ENCODE measurements at places on chromosomes 12 and 14.

GRCh38 chr14:63909984-63910383 is 57.2 kb downstream of the SYNE2 start:
- no peak for DNase-seq

GRCh38 chr14:42421377-42422078 is 814.9 kb downstream of the LRFN5 start:
- DNase-seq = no peak

DNA sequence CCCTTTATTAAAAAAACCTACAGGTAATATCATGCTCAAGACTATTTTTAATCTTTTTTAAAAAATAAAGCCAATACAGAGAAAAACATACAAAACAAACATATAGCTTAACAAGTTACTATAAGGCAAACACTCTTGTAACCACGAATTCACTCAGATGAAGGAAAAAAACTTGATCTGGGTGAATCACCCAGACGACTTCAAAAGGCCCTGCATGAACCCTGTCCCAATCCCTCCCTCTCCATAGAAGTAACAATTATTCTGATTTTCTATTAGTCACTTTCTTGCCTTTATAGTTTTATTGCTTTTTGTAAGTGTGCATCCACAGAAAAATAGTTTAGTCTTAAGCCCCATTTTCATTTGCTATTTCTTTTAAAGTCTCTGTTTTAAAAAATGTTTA is 72.6 kb downstream of the LRP6 start:
- DNase-seq = no peak

DNA sequence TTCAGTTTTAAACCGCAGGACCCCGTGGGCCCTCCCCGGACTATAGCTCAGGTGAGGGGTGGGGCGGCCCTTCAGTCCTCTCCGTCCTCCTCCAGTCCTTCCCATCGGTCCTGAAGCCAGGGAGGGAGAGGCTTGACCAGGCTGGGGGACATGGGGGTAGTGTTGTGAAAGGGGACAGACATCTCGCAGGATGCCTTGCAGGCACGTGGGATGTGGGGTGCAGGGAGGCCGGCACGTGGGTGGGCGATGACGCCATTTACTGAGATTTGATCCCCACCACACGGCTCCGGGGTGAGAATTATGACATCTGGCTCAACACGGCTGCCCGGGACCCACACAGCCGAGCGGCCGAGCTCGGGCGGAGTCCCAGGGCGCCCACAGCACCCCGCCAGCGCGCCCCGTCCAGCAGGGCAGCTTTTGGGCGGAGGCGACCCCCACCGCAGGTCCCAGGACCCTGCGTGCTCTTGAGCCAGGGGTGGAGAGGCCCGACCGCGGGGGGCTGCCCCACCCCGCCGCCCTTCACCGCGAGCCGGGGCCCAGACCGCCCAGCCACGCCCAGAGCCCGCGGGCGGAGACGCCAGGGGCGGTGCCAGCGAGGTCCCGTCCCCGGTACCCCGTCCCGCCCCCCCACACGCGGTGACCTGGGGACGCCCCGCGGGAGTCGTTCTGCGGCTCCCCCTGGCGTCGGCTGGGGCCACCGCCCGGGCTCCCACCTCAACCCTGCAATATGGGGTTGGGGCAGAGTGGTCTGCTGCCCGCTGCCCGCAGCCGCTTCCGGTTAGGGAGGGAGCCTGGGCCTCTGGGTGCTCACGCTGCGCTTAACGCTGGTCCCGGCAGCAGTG is 3.3 kb upstream of the EXOC3L4 start:
- DNase-seq = peak; percentile 92

DNA sequence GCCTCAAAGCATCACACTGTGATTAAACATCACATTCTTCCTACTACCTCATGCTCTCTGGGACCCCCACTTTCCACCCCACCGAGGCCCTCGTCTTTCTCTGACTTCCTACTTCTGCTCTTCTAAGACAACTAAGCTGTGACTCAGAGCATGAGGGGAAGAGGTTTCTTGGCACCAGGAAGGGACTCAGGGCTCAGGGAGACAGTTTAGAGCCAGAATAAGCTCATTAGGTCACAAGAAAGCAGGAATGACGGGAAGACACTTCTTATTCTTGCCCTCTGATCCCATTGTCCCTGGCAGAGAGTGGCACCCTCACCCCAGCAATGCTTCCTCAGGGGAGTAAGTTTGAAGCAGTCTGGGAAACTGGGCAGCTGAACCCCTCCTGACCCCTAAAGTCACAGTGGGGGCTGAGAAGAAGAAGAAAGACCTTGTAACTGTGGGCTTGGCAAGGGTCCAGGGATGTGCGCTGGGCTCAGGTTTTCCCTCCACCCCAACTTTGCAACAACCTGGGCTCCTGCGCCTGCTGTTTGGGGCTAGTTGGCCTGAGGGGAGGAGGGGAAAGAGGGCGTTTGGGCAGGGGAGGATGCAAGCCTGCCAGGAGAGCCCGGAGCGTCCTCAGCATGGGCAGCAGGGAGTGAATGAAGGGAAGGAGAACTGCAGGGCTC is 64.6 kb upstream of the ACTN1 start:
- no peak for DNase-seq

DNA sequence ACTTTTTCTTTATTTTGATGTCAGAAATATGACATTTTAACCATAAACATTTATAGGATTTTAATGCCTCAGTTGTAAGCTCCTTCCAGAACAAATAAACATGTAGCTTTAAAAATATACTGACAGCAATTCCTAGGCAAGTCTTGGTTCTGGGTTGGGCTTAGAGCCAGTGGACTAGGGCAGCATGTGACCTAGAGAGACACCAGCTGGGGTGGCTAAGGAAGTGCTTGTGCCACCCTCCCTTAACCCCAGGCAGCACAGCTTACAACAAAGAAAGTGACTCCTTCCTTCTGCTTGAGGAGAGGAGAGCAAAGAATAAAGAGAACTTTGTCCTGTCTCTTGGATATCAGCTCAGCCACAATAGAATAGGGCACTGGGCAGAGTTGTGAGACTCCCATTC is 61.6 kb upstream of the KTN1 start:
- DNase-seq = no peak

GRCh38 chr14:101707068-101707842 is 54.3 kb upstream of the PPP2R5C start:
- peak; percentile 70 for DNase-seq

DNA sequence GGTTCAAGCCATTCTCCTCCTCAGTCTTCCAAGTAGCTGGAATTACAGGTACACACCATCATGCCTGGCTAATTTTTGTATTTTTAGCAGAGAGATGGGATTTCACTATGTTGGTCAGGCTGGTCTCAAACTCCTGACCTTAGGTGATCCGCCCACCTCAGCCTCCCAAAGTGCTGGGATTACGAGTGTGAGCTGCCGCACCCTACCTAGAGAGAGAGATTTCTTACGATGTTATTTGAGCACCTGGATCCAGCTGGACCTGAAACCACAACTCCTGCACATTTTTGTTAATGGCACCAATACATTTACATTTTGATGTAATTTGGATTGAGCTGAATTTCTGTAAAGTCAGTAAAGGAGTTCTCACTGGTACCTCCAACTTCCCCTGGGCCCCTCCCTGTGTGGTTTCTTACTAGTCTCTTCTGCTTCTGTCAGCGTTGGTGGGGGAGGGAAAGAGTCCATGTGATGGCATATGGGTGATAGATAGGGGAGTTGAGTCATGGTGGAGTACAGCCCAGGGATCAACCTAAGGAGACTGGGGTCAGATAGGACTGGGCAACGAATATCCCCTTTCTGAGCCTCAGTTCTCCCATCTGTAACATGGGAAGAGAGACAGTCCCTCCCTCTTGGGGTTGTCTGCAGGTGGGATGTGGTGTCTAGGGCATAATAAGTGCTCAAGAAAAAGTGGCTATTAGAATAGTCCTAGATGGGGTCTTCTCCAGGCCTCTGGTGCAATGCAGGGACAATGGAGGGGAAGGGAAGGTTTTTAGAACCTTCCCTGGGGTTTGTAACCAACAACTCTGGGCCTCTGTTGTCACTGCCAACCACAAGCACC is 83.3 kb upstream of the MED13L start:
- no peak for DNase-seq

GRCh38 chr12:62916632-62917425 is 18.1 kb downstream of the PPM1H start:
- DNase-seq = no peak

- DNase-seq = no peak
Measured at GRCh38 chr12:8561011-8561410, 20.3 kb upstream of the CLEC4E start.

GRCh38 chr12:17954788-17955187 is 135.2 kb downstream of the RERGL start:
- DNase-seq = no peak

DNA sequence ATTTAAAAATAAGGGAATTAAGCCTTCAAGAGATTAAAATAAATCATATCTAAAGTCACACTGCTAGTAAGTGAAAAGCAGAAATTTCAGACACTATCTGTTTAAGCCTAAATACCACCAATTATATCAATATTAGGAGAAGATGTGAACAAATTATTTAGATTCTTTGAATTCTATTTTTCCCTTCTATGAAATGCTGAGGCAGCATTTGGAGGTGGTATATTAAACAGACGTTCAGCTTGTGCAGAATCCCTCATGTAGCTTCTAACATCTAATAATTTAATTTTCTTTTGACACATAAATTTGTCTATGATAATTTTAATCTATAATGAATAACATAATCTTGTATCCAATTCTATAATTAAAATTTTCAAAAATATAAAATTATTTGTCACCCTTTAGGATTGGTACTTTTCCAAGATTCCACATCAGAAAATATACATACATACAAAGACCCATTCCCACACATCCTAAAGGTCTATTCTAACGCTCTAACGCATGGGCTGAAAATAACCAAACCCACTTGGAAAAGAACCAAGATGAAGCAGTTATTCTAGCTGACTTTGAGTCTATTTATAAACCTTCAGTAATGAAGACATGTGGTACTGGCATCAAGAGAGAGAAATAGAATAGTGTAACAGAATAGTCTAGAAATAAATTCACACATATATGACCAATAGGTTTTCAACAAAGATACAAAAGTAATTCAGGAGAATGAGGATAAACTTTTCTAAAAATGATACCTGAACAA is 751.8 kb downstream of the GALC start:
- no peak for DNase-seq

- DNase-seq = no peak
Measured at GRCh38 chr12:91792597-91792996, 353.0 kb downstream of the BTG1 start.

- DNase-seq = no peak
Measured at GRCh38 chr12:45756666-45757065, 27.2 kb downstream of the ARID2 start.

DNA sequence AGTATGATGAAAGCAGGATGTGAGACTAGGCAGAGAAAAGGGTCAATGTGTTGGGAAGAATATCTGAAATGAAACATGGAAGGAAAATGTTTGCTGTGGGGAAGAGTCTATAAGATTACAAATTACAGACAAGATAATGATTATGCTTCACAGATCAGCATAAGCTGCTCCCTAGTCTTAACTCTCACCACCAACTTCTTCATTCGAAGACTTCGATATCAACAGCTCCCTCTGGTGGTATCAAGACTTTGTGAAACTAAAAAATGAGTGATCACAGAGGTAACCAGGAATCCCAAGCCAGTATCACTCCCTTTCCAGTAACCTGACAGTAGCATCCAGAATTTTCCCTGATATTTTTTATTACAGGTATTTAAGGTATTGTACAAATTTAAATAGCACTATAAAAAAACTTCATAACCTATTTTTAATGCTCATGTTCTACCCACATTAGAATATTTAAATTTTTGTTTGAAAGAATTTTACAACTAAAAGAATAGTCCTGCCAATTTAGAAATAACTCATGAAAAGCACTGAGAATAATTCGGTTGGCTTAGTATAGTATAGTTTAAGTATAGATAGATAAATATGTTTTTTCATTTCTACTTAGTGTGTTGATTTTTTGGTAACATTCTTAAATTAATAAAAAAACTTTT is 84.4 kb downstream of the C2CD5 start:
- DNase-seq = no peak

DNA sequence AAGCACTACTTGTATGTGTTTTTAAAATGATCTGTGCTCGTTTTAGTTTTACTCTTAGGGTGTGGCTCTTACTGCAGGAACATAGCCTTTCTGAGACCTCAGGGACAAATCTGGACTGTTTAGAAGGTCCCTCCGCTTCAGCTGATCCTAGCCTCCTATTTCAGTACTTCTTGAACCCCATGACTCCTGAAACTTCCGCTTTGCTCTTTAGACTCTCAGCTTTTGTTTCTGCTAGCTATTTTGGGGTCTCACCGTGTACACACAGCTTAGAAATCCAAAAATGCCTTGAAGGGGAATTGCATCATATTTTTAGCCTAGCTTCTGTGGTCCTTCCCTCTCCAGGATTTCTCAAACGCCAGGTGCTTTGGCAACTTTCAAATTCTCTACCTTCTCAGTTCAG is 8.3 kb downstream of the OR11G2 start:
- DNase-seq = no peak

DNA sequence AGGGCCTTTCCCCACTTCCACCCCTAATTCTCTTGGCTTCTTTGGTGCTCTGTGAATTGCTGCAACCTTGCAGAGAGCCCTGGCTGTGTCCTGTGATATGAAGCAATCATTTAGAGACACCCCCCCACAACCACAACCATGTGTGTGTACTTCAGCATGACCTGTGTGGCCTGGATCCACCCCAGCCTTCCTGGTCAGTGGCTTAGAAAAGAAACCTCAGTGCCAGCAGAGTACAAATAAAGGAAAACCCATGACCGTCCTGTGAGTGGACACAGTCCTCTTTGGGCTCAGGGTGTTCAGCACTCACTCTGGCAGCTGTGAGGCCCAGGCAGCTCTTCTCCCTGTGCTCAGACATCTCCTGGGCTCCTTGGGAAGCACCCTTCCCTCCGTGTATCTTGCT is 206.6 kb upstream of the DIO3 start:
- no peak for DNase-seq

- peak; percentile 21 for DNase-seq
Measured at GRCh38 chr14:99733540-99734405, 49.7 kb downstream of the CYP46A1 start.

GRCh38 chr14:90697577-90698206 is 118.5 kb downstream of the TTC7B start:
- peak; percentile 37 for DNase-seq

DNA sequence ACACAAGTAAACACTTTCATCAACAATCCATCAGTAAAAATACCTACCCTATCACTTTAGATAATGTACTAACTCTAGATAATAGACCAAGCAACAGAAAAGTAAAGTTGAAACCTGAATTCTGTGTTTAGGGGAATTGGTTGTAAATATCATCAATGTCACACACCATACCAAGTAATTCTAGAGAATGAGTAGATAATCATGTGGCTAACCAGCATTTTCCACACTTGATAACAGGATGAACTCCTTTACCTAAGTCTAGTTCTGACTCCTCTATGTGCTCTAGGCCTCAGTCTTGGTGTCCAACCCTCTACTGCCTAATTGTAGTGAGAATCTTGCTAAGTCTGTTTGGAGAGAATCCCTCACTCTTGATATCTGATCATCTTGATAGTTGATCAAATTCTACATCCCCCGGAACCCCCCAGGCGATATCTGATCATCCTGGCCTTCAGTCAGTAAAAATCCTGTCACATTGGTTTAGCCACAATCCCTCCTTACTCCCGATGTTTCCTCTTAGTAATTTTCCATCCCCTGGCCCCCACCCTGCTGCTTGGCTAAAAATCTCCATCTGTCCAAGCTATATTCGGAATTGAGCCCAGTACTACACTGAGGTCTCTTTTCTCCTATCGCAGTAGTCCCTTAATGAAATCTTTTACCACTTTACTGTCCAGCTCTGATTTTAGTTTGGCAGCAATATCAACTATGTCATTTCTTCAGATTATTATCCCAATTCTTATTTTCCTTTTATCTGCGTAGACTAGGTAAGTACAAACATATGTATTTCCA is 3.4 kb upstream of the SLCO1A2 start:
- DNase-seq = no peak

- DNase-seq = no peak
Measured at GRCh38 chr12:101859664-101860607, 17.4 kb upstream of the DRAM1 start.
